ENCODE measurements at places on chromosomes 2 and 18. TPM values are rescaled to one million over a fixed set of nuclear protein-coding genes. Genes with fewer than 3 reads are reported as not detected.
A peak's percentile ranks its signal among the peaks of the same experiment; 100 is the strongest.

DNA sequence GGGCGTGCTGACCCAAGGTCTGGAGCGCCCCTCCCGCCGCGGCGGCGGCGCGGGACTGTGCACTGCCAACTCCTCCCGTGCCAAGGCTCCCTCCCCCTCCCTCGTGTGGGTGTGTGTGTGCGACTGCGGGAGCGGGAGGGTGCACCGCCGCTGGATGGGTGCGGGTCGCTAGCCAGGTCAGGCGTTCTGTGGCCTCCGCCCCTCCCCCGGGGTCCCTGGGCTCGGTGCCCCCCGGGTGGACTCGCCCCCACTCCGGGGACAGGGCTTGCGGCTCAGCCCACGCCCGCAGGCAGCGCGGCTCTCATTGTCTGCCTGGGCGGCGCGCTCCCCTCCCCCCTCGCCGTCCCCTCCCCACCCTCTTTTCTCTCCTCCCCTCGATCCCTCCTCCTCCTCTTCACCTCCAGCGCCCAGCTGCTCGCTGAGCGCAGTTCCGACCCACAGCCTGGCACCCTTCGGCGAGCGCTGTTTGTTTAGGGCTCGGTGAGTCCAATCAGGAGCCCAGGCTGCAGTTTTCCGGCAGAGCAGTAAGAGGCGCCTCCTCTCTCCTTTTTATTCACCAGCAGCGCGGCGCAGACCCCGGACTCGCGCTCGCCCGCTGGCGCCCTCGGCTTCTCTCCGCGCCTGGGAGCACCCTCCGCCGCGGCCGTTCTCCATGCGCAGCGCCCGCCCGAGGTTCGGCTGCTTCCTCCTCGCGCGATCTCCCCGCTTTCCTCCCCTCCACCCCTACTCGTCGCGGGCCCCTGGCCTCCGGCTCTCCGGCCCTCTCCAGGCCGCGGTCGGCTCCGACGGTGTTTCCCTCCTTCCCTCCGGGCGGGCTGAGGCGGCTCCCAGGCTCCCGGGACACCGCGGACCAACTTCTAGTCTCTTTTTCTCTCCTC, at the start of gene GATA6:
TSS of gene GATA6 (plus strand) at position 579 of the 878 bp plus-strand sequence. CDS start 1,556 bp downstream, outside the sequence.
- DNase-seq = peak; percentile 87

GRCh38 chr2:104952976-104953375, 84.9 kb upstream of the MRPS9 start:
- DNase-seq = no peak

DNA sequence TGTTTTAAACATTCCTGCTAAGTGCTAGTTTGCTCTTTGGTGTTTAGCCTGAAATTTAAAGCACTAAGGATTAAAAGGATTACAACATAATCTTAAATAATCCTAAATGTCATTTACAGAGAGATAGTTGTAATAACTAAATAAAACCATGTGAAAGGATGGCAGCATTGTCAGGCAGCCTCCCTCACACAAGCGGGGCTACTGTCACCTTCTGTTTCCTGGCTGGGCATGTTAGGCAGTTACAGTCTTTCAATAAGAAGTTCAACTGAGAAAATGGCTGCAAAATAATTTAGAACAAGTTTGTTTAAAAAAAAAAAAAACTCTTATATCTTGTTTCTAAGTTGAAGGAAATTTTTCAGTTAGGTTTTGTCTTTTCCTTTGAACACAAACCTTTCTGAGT, 124.9 kb downstream of the ARHGAP15 start:
- no peak for DNase-seq

GRCh38 chr2:176170602-176171305, 13.6 kb downstream of the HOXD3 start:
- DNase-seq = no peak

DNA sequence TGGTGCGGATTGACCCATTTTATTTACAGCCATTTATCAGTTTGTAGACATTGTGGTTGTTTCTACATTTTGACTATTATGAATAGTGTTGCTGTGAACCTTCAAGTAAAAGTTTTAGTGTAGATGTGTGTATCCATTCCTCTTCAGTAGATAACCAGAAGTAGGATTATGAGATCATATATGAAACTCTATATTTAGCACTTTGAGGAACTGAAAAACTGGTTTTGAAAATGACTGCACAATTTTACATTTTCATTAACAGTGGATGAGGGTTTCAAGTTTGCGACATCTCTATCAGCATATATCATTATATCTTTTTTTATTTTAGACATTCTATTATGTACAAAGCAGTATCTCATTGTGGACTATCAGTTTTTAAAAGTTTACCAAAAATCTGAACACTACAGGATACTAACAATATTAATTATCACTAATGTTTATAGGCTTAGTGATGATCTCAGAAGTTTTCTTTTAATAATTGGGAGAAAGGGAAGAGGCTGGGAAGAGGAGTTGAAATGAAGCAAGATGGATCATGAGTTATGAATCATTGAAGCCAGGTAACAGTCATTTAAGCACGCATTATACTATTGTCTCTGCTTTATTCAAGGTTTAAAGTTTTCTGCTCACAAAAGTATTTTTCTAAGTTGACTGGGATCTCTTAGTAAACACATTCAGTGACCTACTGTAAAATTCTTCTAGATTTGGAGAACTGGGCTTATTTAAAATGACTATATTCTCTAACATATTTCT, 329.0 kb upstream of the LRATD1 start:
- no peak for DNase-seq

DNA sequence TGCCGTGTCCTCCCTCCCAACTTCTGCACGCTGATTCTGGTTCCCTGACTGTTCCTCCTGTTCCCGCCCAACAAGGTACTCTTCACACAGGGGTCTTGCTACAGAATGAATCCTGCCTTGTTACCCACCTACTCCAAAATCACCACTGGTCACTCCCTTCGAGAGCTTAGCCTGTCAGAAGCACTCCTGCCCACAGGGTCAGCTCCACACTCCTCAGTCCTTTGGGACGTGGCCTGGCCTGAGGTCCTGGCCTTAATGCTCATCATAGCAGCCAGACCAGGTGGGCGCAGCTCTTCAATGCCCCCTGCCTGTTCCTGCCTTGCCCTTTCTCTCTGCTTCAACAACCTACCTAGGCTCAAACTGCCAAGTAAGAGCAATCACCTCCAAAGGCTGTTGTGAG, 27.8 kb upstream of the ID2 start:
- DNase-seq = no peak

GRCh38 chr2:37764739-37765138, 93.3 kb upstream of the CDC42EP3 start:
- no peak for DNase-seq

GRCh38 chr2:240869109-240869955, 708 bp downstream of the AGXT start:
- no peak for DNase-seq

DNA sequence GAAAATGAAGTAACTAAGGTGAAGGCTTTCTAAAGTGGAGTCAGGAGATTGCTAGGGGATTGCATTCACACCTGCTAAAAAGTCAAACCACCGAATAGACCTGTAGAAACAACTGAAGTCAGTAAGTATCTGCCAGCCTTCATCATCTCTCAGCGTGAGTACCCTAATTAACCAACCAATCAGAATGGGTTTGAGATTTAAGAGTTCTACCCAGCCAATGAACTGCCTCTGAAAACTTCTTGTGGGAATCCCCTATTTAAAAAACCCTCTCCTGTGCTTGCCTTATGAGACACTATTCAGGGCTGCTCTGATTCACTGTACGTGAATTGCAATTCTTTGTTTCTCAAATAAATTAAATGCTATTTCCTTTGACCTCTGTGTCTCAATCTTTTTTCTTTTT, 3.4 kb upstream of the FAM161A start:
- DNase-seq = no peak

DNA sequence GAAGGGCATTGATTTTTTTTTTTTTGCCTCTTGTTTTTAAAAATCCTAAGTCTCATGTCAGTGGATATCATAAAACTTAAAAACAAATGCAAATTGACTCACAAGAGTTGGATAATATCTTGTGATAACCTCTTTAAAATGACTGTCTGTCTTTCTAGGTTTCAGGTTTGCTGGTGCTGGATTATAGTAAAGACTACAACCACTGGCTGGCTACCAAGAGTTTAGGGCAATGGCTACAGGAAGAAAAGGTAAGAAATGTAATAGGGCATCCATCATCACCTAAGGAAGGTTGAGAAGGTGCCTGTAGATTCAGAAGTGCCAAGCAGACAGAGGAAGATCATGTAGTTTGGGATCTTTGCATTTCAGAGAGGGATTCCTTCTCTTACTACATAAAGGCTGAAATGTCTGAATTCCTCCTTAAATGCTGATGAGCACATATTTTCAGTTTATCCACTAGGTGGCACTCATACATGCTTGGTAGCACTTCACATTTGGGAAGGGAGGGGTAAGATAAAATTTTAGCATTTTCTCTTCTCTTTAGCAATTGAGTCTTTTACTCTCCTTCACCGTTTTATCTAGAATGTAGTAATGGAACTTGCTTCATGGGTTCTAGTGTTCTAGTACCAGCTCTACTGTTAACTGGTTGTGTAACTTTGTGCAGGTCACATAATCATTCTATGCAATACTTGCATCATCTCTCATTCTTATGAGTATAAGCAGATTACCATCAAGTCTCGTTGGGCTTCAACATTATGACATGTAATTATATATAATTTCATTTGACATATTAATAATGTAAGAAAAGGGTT, 21.1 kb downstream of the CPS1 start:
- peak; percentile 79 for DNase-seq

DNA sequence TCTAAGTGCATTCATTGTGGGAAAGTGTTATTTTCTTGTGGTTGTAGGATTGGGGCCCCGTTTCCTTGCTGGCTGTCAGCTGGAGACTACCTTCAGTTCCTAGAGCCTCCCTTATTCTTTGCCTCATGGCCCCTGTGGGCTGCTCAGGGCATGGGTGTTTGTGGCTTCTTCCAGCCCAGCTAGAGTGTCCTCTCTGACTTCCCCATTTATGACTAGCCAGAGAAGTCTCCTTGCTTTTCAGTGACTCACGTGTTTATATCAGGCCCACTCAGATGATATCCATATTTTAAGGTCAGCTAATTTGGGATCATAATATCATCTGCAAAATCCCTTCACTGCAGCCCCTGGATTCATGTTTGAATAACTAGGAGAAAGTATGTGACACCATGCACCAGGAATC, 62.8 kb downstream of the DTNA start:
- no peak for DNase-seq

- no peak for DNase-seq
These were observed 229.8 kb downstream of the PIK3C3 start for GRCh38 chr18:42184685-42185477.

DNA sequence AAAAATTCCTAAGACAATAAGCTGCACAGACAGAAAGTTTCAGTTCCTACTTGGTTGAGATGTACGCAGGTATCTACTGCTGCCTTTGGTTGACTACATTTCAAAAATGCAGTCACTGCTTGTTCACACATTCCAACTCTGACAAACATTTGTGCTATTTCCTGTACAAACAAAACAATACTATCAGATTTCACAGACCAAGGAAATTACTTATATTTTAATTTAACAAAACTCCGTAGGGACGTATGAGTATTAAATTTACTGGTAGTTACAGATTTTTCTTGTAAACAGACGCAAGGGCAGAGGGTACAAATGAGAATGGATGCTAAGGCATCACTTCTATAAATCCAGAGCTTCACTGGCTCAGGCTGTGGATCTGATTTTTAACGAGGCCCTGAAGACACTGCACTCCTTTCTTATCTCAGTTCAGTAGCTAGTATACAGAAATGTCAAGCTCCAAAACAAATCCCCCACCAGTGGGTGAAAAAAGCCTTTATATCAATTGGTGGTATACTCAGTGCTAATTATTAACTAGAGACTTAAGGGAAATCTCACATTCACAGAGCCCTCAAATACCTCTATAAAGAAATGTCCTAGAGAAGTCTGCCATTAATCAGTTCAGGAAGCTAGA, 31.7 kb upstream of the TTC32 start:
- DNase-seq = peak; percentile 69

- no peak for DNase-seq
These were observed 19.4 kb upstream of the DNER start for GRCh38 chr2:229733611-229734245.

- no peak for DNase-seq
These were observed 546.7 kb downstream of the CNTNAP5 start for GRCh38 chr2:124571836-124572235.

DNA sequence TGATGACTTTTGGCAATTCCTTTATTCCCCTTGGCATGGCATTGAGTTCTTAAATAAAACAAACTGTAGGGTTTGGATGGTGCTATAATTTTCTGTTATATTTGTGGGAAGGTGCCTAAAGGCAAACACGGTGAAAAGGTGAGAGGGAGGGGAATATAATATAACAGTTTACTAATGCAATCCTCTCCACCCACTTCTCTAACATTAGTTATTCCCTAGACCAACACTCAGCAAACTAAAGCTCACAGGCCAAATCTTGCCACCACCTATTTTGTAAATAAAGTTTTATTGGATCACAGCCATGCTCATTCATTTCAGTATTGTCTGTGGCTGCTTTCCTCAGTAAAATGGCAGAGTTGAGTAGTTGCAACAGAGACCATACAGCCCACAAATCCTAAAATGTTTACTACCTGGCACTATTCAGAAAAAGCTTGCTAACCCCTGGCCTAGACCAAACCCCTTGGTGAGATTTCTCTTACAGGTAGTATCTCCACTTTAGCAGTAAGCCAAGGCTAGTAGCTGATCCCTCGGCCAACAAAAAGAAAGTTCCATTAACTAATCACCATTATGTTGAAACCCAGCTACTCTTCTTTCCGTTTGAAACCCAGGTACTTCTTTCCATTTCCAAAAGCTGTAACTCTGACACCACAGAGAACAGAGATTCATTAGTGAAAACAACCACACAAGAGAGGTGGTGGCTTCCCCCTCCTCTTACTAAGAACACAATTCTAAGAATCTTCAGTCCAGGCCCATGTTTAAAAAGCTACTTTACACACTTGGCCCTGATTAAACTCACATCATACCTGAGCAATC, 136.1 kb upstream of the CHAC2 start:
- no peak for DNase-seq

DNA sequence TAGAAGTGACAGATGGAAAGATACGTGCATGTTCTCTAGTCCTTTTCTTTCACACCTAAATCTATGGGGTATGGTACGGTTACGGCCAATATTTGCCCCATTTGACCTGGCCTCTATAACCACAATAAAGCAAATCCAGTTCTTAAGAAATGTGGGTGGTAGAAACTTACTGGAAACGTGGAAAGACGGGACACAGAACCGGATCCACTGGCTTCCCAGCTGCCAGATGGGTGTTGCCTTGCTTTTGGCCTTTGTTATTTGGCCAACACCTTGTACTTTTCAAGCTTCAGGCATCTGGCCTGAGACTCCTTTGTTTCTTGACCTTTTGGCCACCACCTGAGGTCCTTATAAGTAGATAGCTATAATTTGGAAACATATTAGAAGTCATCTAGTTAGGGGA, 635.9 kb downstream of the SLC4A3 start:
- no peak for DNase-seq

TM4SF20 gene
- not detected for total RNA-seq

GRHL1 gene
- 1.9 TPM for total RNA-seq

AKAIN1 gene
- total RNA-seq = not detected

ABCB11 gene
- 0.03 TPM for total RNA-seq

SKOR2 gene
- total RNA-seq = not detected

PDE11A gene
- total RNA-seq = 2.5 TPM

TUBB8B gene
- total RNA-seq = 0.69 TPM

FHOD3 gene
- 2.4 TPM for total RNA-seq

Data from SK-MEL-5 (cell line).